Endodermal cell (in vitro differentiated cells): ENCODE measurements at places on chromosomes 7 and 10. TPM values are rescaled to one million over a fixed set of nuclear protein-coding genes. Genes with fewer than 3 reads are reported as not detected.

- H3K36me3 ChIP-seq = no peaks in the 10 kb centered on the region
- no peak overlapping the region for H3K4me3 ChIP-seq
- H3K4me1 ChIP-seq = peaks cover 3% of the 10 kb centered on the region
- peaks cover 5% of the 10 kb centered on the region for H3K27me3 ChIP-seq
- no peak overlapping the region for H3K27ac ChIP-seq
Measured at GRCh38 chr10:121405549-121405948, 192.7 kb downstream of the FGFR2 start.

DNA sequence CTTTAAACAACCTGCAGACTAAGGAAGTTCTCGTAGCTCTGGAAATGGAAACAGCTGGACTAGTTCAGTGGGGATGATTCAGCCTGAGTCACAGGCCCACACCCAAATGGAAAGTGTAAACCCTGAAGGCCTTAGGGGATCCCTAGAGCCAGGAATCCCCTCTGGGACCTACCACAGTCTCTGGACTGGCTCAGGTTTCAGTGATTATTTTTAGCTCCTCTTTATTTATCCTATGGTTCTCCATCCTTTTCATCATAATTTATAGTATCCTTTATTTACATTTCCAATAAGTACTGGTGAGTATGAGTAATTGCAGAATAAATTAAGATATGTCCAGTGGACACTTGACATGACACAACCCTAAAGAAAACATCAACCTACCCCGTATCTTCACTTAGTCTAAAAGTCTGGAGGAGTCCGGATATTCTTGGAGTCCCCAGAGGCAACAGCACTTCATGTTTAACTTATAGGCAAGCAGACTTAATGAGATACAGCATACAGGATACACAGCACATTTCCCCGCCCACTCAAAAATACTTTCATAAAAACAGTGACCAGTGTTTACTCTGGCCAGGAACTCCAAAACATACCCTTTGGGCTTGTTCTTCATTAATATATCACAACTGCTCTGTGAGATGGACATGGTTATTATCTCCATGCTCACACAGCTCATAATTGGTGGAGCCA lies 28.4 kb upstream of the SEMA3E start:
- DNase-seq = no peak
- no peak overlapping the region for H3K27ac ChIP-seq
- no peaks in the 10 kb centered on the region for H3K36me3 ChIP-seq
- H3K4me1 ChIP-seq = peaks cover 3% of the 10 kb centered on the region

DNA sequence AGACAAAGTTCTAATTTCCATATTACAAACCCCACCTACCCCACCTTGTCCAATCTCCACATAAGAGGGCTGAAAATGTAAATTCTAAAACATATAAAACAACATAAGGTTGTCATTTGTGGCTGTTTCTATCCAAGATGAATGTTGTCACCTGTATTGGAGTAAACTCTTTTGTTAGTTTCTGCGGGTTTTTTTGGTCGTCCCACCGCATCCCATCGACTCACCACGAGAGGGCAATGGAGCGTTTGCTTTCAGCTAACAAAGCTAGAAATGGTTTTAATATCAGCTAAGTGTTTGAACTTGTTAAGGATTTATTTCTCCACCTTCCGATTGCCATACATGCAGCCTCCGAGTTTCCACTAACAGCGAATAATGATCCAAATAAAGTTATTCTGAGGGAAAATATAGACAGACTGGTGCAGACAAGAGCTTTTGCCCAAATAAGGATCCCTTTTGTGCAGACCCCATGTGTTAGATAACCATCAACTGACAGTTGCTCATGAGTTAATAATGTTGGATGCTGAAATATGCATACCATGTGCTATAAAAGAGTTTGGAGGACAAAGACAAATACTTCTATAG lies 137.2 kb downstream of the ARID5B start:
- H3K27me3 ChIP-seq = no peaks in the 10 kb centered on the region
- H3K27ac ChIP-seq = no peak overlapping the region
- no peaks in the 10 kb centered on the region for H3K36me3 ChIP-seq
- peak overlapping the region; percentile 38 for H3K4me3 ChIP-seq

The TMEM184A gene
- total RNA-seq = 4.6 to 5.7 TPM (median 4.9 TPM) in 3 replicates
